ENCODE measurements at places on chromosomes 4 and X.
A peak's percentile ranks its signal among the peaks of the same experiment; 100 is the strongest.

- H3K36me3 ChIP-seq = no peaks in the 10 kb centered on the region
- H3K4me1 ChIP-seq = no peaks in the 10 kb centered on the region
- H3K4me3 ChIP-seq = no peak overlapping the region
- H3K27ac ChIP-seq = no peak overlapping the region
Measured at GRCh38 chr4:173801876-173802661, 272.0 kb upstream of the HAND2 start.

DNA sequence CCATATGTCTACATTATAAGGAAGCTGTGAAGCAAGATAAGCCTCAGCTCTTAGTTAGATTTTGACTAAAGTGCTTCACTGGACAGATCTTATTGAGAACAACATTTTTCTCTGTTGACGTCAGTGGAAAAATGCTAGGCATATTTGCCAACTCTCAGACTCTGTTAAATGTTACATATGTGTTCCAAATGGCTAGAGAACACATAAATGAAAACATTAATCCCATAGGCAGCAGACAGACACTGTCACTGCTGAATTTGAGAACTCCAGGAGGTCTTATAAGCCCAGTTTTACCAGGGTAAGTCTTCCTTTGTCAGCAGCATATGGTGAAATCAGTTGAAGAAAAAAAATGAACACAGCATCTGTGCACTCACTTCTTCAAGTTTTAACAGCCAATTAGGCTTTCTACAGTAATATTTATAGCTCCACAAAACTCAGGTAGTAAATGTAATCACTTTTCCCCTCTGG is 186.9 kb downstream of the CAMK2D start:
- DNase-seq = no peak
- no peaks in the 10 kb centered on the region for H3K27me3 ChIP-seq
- H3K4me1 ChIP-seq = 0 out of 2 replicates have a peak, but pooled peaks cover 5% of the 10 kb centered on the region
- H3K4me3 ChIP-seq = no peak overlapping the region
- no peak overlapping the region for H3K27ac ChIP-seq
- no peaks in the 10 kb centered on the region for H3K36me3 ChIP-seq

- no peaks in the 10 kb centered on the region for H3K36me3 ChIP-seq
- H3K27ac ChIP-seq = no peak overlapping the region
- no peaks in the 10 kb centered on the region for H3K4me1 ChIP-seq
- no peak for DNase-seq
- no peaks in the 10 kb centered on the region for H3K27me3 ChIP-seq
Measured at GRCh38 chrX:120450163-120450562, 18.9 kb downstream of the LAMP2 start.

- H3K27ac ChIP-seq = no peak overlapping the region
- DNase-seq = no peak
- no peak overlapping the region for H3K4me3 ChIP-seq
- H3K27me3 ChIP-seq = no peaks in the 10 kb centered on the region
Measured at GRCh38 chrX:7158468-7158990, 10.6 kb upstream of the PUDP start.

- no peak for DNase-seq
- no peaks in the 10 kb centered on the region for H3K4me1 ChIP-seq
- H3K27me3 ChIP-seq = no peaks in the 10 kb centered on the region
- H3K36me3 ChIP-seq = no peaks in the 10 kb centered on the region
Measured at GRCh38 chr4:5707366-5707765, 993 bp downstream of the EVC2 start.

DNA sequence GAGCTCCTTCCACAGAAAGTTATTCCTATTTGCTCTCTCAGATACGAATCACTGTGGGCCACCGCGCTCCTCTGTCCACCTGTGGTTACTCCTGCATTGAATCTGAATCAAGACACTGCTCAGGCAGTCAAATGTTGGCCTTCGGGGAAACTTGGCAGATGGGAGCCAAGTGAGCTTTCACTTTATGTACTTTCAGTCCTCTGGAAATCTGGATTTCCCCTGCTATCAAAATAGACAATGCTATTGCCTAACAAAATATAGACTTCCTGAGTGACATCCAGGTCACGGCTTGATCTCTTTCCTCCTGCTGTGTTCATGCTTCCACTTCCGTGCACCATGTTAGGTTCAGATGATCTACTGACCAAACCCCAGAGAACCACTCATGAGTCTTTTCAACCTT is 43.8 kb downstream of the FHL1 start:
- H3K27ac ChIP-seq = no peak overlapping the region
- H3K27me3 ChIP-seq = no peaks in the 10 kb centered on the region
- no peak for DNase-seq
- no peaks in the 10 kb centered on the region for H3K36me3 ChIP-seq
- H3K4me1 ChIP-seq = no peaks in the 10 kb centered on the region

DNA sequence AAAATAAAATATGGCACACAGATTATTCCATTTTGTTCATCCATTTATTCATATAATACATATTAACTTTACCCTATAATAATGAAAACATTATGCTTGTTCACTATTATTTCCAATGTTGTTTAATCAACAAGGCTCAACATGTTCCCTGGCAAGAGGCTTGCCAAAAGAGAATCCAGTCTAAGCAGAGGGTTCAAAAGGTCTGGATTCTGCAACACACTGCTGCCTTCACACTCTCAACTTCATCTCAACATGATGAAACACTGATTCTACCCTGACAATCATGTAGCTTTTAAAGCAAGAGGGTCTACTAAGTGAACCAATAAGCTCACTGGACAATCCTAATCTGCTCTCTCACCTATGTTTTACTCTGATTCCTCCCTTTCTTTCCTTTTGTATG is 101.1 kb downstream of the MID1 start:
- H3K36me3 ChIP-seq = no peaks in the 10 kb centered on the region
- H3K27ac ChIP-seq = no peak overlapping the region
- H3K27me3 ChIP-seq = no peaks in the 10 kb centered on the region
- H3K4me1 ChIP-seq = no peaks in the 10 kb centered on the region
- no peak for DNase-seq

DNA sequence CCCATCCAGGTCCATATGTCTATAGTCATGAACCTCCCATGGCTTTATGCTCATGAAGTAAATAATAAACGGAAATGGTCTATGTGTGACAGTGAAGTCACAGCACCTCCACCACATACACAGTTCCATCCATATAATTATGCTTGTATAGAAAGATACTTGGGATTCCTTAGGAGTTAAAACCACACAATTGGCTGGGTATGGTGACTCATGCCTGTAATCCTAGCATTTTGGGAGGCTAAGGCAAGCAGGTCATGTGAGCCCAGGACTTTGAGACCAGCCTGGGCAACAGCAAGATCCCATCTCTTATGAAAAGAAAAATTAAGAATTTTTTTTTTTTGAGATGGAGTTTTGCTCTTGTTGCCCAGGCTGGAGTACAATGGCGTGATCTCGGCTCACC is 55.6 kb upstream of the RBM47 start:
- no peak for DNase-seq
- no peaks in the 10 kb centered on the region for H3K27me3 ChIP-seq
- peaks cover 26% of the 10 kb centered on the region for H3K4me1 ChIP-seq
- H3K27ac ChIP-seq = no peak overlapping the region

DNA sequence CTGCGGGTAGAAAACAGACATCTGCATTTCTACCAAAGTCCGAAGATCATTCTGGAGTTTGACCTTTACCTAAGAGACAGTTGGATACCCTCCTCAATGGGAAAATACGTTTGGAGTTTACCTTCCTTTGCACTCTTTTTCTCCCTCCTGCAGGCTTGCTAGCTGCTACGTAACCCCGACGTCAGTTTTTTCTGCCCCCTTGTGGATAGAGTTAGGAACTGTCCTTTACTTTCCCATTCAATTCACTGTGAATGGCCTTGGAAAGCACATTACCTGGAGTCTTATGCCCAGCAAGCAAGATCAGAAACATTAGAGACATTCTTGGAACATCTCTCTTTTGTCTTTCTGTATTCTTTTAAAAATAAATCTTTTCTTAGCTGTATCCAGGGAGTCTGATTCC is 250.7 kb downstream of the NAP1L3 start:
- no peak overlapping the region for H3K27ac ChIP-seq
- no peaks in the 10 kb centered on the region for H3K36me3 ChIP-seq
- no peaks in the 10 kb centered on the region for H3K4me1 ChIP-seq
- peak; percentile 30 for DNase-seq
- H3K4me3 ChIP-seq = no peak overlapping the region

DNA sequence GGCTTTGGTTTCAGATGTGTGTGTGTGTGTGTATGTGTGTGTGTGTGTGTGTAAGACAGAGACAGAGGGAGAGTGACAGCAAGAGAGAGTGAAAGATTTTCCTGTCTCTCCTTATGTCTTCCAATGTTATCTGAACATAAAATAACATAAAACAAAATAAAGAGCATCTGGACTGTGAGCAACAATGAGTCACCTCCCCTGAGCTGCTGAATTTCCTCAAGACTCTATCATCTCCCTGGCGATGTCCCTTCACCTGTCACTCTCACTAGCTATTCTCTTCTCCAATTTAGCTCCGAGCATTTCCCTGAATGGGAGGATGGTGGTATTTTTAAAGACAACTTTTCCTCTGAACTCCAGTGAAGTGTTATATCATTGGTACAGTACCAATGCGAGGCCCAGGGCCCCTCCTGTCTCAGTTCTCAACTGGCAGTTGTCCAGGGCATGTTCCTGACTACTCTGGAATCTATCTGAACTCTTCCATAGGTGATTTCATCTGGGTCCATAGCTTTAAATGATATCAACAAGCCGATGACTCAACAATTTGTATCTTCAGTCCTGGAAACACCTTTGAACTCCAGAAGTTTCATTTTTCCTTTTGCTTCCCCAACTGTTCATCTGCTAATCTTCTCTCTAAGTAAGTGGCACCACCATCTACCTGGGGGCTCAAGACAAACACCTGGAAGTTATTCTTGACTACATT is 195.0 kb upstream of the CLNK start:
- peaks cover 4% of the 10 kb centered on the region for H3K4me1 ChIP-seq
- H3K27me3 ChIP-seq = no peaks in the 10 kb centered on the region
- no peak overlapping the region for H3K4me3 ChIP-seq

GRCh38 chr4:164977243-164978164 is at the start of gene TRIM61:
TRIM61 (minus strand) TSS chr4:164977657; CDS start chr4:164970002, 7,655 bp downstream.
- H3K4me1 ChIP-seq = no peaks in the 10 kb centered on the region
- H3K4me3 ChIP-seq = no peak within 1 kb of the TSS
- DNase-seq = no peak
- H3K27ac ChIP-seq = no peak within 1 kb of the TSS

- H3K4me3 ChIP-seq = no peak overlapping the region
- no peaks in the 10 kb centered on the region for H3K36me3 ChIP-seq
- no peak overlapping the region for H3K27ac ChIP-seq
- no peaks in the 10 kb centered on the region for H3K27me3 ChIP-seq
Measured at GRCh38 chrX:66760651-66761050, 121.8 kb upstream of the EDA2R start.

GRCh38 chrX:14897042-14897441 is 23.8 kb downstream of the MOSPD2 start:
- H3K36me3 ChIP-seq = no peaks in the 10 kb centered on the region
- no peaks in the 10 kb centered on the region for H3K4me1 ChIP-seq
- DNase-seq = no peak

GRCh38 chrX:47499293-47499692 is 16.3 kb upstream of the ZNF41 start:
- H3K36me3 ChIP-seq = no peaks in the 10 kb centered on the region
- no peaks in the 10 kb centered on the region for H3K4me1 ChIP-seq
- no peak overlapping the region for H3K4me3 ChIP-seq
- no peak for DNase-seq
- no peaks in the 10 kb centered on the region for H3K27me3 ChIP-seq
- no peak overlapping the region for H3K27ac ChIP-seq

DNA sequence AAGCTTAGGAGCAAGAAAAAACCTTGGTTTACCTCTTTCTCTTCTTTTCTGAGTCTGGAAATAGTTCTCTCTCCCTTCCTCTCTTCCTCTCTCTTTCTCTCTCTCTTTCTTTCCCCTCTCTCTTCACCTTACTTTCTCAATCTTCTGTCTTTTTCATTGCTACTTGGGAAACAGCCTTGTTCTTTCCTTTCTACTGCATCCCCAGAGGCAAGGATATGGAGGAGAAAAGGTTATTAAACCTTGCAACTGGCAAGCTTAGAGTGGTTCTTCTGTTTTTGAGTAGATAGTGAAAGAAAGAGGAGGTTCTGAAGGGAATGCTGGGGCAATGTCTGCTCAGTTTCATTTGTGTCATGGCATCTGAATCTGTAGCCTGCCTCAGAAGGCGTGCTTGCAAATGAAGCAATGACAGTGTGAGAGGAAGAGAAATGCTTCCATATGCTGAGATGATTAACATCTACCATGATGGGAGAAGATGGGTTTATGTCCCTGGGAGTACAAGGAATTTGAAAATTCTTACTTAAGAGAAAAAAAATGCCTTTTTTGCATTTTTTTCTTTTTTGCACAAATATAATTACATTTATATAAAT is 190.6 kb downstream of the CEP135 start:
- H3K4me3 ChIP-seq = no peak overlapping the region
- no peaks in the 10 kb centered on the region for H3K36me3 ChIP-seq
- H3K27ac ChIP-seq = no peak overlapping the region
- no peaks in the 10 kb centered on the region for H3K27me3 ChIP-seq
- H3K4me1 ChIP-seq = peaks cover 20% of the 10 kb centered on the region

GRCh38 chrX:17944833-17945497 is 83.9 kb upstream of the RAI2 start:
- H3K36me3 ChIP-seq = no peaks in the 10 kb centered on the region
- H3K4me3 ChIP-seq = no peak overlapping the region
- no peaks in the 10 kb centered on the region for H3K4me1 ChIP-seq
- DNase-seq = peak; percentile 4
- H3K27me3 ChIP-seq = no peaks in the 10 kb centered on the region

GRCh38 chr4:121484633-121485032 is 103.8 kb upstream of the QRFPR start:
- no peak overlapping the region for H3K27ac ChIP-seq
- no peaks in the 10 kb centered on the region for H3K27me3 ChIP-seq
- no peaks in the 10 kb centered on the region for H3K4me1 ChIP-seq

DNA sequence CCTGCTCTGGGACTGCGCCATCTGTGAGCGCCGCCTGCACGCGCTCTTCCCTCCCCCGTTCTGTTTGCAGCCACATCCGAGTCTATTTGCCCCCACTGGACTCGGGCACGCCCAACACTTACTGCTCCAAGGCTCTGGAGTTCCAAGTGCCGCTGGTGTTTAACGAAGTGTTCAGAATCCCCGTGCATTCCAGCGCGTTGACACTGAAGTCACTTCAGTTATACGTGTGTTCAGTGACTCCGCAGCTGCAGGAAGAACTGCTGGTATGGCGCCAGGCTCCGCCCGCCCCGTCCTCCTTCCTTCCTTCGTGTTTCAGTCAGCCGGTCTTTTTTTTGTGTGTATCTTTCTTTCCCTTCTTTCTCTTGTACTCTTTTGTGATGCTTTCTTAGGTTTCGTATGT is 30.7 kb upstream of the CLCN4 start:
- H3K36me3 ChIP-seq = no peaks in the 10 kb centered on the region
- no peak for DNase-seq
- H3K27ac ChIP-seq = no peak overlapping the region
